ENCODE measurements at places on chromosomes 6 and 20.

GRCh38 chr20:60327971-60328660 lies 369.9 kb downstream of the CDH26 start:
- no peak for DNase-seq

DNA sequence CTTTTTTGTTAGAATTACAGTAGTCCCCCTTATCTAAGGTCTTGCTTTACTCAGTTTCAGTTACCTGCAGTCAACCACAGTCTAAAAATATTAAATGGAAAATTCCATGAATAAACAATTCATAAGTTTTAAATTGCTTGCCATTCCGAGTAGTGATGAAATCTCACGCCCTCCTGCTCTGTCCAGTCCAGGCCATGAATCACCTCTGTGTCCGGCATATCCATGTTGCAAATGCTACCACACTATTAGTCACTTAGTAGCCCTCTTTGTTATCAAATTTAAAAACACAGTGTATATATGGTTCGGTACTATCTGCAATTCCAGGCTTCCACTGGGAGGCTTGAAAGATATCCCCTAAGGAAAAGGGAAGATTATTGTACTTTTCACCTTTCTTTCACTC lies 164.6 kb upstream of the FAM83B start:
- no peak for DNase-seq

GRCh38 chr6:126812651-126813050 lies 305.8 kb upstream of the RSPO3 start:
- DNase-seq = no peak

- DNase-seq = no peak
Measured at GRCh38 chr6:109183109-109183650, 87.9 kb downstream of the CEP57L1 start.

DNA sequence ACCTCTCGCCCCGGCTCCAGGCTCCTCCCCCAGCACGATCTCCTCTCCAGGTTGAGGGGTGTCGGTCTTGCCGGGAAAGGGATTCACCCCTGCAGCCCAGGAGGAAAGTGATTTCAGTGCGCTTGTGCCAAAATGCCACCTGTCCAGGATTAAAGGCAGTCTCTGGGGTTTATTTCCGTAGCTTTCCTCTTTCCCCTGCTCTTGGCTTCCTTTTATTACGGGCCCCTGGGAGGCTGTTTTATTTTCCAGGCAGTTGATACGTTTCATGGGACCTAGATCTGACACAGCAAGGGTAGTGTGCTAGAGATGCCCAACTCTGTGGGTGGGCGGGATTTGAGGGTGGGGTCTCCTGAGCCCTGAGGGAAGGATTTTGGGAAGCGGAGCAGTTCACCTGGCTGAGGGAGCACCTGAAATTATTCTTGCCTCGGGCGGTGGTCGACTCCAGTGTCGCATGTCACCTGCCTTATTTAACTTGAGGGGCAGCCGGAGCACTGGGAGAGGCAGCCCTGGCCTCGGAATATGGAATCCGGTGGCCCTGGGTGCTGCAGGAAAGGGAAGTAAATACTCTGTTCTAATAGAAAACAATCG lies 9.5 kb upstream of the NKX2-2 start:
- DNase-seq = no peak

DNA sequence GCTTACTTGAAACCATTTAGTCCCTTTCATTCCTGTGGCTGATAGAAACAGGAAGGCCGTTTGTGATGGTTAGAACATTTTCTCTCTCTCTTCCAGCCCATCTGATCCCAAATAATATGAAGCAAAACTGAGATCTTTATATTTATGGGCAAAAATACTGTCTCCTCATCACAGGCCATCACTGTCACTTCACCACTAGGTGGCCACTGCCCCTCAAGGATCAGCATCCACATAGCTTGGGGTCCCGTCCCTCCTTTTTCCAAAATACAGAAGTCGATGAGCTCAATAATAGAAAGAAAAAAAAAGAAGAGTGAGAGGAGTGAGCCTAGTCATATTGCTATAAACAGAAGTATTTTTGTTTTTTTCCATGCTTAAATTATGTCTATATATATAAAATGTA lies 46.4 kb upstream of the LAMP5 start:
- no peak for DNase-seq

DNA sequence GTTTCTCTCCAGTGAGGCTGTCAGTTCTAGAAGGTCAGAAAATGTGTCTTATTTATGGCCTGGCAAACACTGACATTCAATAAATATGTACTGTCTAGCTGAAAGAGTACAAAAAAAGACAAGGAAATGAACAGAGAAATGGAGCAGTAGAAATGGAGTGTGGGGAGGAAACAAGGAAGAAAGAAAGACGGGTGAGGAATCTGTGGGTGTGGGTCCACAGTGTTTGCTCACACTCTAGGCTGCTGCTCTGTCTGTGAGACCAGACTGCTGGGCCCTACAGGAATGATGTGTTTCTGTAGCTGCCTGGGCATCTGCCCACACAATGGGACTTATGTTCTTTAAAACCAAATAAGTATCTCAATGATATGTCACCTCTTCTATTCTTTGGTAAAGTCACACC lies 114.2 kb downstream of the MOXD1 start:
- no peak for DNase-seq

DNA sequence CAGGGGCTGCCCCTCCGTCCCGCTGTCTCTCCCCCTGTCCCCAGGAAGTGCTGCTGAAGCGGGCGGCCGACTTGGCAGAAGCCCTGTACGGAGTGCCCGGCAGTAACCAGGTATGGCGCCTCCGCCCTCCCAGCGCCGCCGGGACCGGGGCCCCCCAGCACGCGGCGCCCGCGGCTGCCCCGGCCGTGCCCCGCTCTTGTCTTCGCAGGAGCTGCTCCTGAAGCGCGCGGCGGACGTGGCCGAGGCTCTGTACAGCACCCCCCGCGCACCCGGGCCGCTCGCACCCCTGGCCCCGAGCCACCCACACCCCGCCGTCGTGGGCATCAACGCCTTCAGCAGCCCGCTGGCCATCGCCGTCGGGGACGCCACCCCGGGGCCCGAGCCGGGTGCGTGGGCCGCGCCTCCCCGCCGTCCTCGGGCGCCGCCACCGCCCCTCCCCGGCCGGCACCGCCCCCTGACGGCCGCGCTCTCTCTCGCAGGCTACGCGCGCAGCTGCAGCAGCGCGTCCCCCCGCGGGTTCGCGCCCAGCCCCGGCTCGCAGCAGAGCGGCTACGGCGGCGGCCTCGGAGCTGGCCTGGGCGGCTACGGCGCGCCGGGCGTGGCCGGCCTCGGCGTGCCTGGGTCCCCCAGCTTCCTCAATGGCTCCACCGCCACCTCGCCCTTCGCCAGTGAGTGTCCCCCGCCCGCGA lies 48.4 kb downstream of the CPXM1 start:
- no peak for DNase-seq

GRCh38 chr20:44745598-44746366 lies at the start of gene KCNK15:
TSS of gene KCNK15 (plus strand) at chr20:44745865. CDS start at chr20:44745911, 46 bp downstream.
- no peak for DNase-seq

DNA sequence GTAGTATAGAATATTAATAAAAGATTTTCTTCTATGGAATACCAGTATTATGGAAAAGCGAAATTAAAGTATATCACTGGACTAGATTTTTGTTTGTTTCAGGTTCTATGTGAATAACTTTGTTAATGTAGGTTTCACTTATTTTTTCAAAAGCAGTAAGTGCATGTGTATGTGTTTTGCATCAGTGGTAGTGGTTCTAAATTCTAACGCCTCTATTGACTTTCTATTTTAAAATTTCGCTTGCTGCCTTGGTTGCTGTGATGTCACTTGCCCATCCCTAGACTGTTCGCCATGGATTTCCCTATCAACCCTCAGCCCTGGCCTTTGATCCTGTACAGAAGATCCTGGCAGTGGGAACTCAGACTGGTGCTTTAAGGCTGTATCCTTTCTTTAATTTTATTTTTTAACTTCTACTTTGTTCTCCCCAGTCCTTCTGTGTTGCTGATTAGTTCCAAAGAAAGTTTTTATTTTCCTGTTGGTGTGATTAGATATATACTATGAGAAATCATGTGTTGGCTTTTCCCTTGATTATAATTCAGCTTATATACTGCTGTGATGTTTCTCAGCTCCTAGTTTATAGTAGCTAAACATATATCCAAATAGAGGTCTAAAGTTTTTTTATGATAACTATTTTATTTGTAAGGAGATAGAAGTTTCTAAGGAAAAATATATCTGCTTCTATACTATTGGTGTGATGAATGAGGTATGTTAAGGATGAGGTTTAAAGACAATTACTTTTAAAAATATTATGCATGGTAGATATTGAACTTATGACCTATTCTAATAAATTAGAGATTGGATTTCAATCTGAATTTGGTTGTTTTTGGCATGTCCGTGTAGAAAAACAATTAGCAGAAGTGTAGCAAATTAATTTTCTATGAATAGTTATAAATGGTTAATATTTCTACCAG lies 1.7 kb downstream of the STXBP5 start:
- no peak for DNase-seq

DNA sequence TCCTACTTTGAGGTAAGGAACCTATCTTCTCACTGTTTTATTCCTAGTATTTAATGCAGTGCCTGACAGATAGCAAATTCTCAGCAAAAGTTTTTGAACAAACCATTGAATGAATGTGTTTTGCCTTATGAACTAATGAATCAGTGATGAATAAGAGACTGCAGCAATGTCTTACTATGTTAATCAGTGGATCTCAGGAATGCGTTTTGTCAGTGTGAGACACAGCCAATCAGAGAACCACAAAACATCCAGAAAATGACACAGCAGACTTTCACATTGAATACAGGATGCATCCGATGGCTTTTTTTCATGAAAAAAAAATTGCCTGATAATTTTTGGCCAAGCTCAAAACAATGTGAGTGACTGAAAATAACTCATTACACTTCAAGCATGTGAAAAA lies 270.5 kb downstream of the BMP2 start:
- no peak for DNase-seq

- no peak for DNase-seq
Measured at GRCh38 chr6:39195792-39196385, 33.4 kb downstream of the KCNK5 start.

DNA sequence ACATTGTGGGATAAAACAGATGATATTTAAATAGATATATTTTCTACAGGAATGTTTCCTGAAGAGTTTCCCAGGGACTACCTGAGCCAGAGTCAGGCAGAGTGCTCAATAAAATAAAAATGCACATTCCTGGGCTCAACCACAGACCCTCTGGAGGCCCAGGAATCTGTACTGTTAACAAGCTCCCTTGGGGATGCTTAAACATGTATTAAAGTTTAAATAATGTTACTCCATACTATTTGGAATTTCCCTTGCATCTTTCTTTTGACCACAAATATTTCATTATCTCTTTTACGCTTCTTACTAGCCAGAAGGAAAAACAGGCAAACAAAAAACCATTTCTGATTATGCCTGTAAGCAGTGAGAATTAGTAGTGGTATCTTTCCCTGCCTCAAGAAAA lies 42.3 kb downstream of the GPR63 start:
- DNase-seq = no peak

DNA sequence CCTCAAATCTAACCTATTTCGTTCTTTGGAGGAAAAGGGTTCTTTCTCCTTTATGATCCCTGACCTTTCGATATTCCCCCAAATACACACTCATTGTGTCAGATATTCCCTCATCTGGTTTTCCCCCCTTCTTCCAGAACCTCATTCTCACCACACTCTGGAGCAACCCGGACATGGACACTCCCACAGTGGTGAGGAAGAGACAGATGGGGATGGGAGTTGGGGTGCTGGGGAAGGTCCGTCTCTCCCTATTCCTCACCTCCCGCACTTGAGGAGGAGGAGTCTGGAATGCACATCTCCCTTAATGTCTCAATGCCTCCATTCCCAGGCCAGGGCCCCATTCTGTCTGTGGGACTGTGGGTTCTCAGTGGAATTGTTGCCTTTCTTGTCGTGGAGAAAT lies 1.3 kb downstream of the SLC39A7 start:
- no peak for DNase-seq

DNA sequence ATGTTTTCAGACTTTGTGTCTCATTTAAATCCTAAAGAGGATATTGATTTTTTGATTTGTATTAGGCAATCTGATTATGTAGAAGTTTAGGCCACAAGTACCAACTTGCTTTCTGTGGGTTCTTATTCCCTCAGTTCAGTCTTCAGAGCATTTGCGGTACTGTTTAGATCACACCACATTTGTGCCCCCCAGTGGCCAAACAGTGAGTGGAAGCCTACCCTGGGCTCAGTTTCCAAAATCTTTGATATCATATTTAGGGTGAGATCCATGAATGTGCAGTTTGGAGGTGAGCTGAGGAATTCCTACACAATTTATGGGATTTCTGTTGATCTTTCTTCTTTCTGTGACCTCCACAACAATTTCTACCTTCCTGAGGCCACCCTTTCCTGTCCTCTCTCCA lies 92.3 kb upstream of the FUT9 start:
- DNase-seq = no peak

- no peak for DNase-seq
Measured at GRCh38 chr6:71080133-71080532, 123.3 kb upstream of the B3GAT2 start.

GRCh38 chr6:131250122-131250521 lies 114.9 kb downstream of the AKAP7 start:
- DNase-seq = no peak

GRCh38 chr6:71420095-71420692 lies 131.6 kb downstream of the OGFRL1 start:
- no peak for DNase-seq

DNA sequence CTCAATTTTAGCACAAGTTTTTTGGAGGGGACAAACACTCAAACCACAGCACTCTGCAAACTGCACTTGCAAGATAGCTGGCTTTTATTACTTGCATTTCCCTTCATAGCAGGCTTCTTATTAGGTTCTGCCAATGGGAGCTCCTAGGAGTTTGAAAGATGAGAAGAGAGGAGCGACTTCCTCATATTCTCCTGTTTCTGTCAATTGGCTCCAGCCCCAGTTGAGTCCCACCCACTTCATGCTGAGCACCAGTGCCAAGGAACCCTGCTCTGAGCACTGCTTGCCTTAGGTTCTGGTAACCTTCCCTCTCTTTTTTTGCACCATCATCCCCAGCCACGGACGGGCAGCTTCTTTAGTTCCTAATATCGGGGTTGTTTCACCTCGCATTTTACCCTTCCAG lies 67.9 kb downstream of the PSMB1 start:
- DNase-seq = no peak

GRCh38 chr6:47509937-47510336 lies 32.3 kb downstream of the CD2AP start:
- no peak for DNase-seq

GRCh38 chr20:25220810-25221591 lies 25.5 kb downstream of the ENTPD6 start:
- DNase-seq = no peak

- DNase-seq = no peak
Measured at GRCh38 chr20:6767126-6767535, 355 bp upstream of the BMP2 start.

- DNase-seq = no peak
Measured at GRCh38 chr6:169964486-169965180, 213.2 kb downstream of the ERMARD start.

All from stimulated activated CD8-positive, alpha-beta memory T cell treated with anti-CD3 and anti-CD28 coated beads, Interleukin-4, amount 100 ng/mL, for 1 hour (primary cell).